ENCODE measurements at places on chromosomes 6 and 20. TPM values are rescaled to one million over a fixed set of nuclear protein-coding genes. Genes with fewer than 3 reads are reported as not detected.

MMP24 gene
- polyA plus RNA-seq = 1.8 TPM

DNA sequence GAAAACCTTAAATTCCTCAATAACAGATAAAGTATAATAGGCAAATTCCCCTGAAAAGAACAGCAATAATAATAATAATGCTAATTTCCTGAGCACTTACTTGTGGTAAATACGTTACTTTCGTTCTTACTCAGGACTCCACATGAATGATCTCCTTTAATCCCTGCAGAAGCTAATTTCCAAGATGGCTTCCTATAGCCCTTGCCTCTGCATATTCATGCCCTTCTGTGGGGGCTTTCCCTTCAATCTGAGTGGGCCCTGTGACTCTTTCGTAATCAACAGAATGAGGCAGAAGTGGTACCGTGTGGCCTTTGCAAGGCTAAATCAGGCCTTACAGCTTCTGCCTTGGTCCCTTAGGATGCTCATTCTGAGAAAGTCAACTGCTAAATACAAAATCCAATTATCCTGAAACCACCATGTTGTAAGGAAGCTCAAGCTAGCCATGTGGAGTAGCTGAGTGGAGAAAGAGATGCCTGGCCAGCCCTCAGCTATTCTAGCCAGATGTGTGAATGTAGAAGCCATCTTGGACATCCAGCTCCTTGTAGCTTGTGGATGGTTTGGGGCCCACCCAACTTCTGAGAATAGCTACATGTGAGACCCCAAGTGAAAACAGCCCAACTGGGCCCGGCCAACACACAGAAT, 50.5 kb downstream of the MCUR1 start:
- no peak for DNase-seq

FAM83B gene
- 3.4 TPM for polyA plus RNA-seq

DNA sequence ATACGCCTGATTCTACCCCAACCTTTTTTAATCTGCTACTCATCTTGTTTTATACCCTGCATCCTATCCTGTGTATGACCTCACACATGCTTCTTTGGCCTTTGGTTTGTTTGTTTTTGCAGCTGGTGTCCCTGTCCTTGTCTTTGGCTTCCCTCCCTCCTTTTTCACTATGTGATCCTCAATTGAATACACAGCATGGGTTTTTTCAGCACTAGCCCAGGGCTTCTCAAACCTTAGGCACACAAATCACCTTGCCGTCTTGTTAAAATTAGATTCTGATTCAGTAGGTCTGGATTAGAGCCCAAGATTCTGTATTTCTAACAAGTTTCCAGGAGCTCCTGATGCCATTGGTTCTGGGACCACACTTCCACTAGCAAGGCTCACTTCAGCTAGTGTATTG, 321.5 kb upstream of the MAN1A1 start:
- no peak for DNase-seq

GRCh38 chr6:100664274-100665040, 199.7 kb upstream of the SIM1 start:
- no peak for DNase-seq

- DNase-seq = no peak
Measured at GRCh38 chr6:26415791-26416190, 13.7 kb downstream of the BTN3A1 start.

GRCh38 chr20:4134861-4135379, 119.6 kb upstream of the RNF24 start:
- DNase-seq = no peak

DNA sequence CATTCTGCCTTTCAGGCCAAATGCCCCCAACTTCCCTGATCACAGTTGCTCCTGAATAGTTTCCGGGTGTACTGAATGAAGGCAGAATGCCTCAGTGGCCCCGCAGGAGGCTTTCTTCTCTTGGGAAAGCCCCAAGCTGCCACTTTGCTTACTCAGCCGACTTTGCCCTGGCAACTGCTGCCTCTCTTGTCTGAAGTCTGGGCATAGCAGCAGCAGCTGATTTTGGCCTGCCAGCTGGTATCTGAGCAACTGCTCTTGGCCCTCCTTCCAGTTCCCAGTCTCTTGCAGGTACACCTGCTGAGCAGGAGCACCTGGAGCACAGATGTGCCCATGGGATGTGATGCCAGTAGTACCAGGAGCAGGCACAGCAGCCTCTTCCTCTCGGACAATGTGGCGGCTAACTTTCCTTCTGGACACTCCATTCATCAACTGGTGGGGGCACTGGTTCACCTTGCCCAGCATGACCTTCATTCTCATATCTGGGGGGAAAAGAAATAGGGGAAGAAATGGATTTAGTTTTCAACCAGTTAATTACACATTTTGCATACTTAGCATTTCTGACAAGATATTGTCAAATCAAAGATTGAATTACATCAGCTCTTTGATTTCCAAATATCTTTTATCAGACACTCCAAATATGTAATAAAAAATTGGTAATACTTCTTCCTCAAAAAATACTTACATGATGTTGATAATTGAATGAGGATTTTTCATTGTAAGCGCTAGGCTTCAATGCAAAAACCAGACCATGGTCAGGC, 468.2 kb downstream of the PKHD1 start:
- DNase-seq = no peak

- no peak for DNase-seq
Measured at GRCh38 chr20:23111307-23111943, 25.3 kb upstream of the CD93 start.

PGC gene
- polyA plus RNA-seq = 8.4 TPM
